Ascending aorta (tissue), 2 donors: ENCODE measurements at places on chromosomes 2 and 18. TPM values are rescaled to one million over a fixed set of nuclear protein-coding genes. Genes with fewer than 3 reads are reported as not detected.

Gene LYPD6
- 1.8 TPM for total RNA-seq

Gene GPR75
- total RNA-seq: 0.21 TPM

DNA sequence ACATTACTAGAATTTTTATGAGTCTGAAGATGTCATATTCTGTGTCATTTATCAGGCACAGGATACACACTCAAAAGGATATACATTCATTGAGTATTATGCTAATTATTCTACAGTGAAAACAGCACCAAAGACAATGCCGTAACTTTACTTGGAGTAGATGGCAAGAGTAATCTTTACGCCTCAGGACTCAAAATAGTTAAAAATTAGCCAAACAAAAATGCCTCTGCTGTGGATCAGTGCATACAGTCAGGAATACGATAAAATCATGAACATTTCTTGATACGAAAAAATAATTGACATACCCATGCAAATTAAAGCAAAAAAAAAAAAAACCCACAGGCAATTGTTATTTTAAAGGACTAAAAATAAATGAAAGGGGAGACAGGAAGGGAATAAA lies 129.7 kb downstream of the NETO1 start:
- H3K4me3 ChIP-seq: no peak overlapping the region
- H3K36me3 ChIP-seq: no peaks in the 10 kb centered on the region
- H3K27me3 ChIP-seq: no peaks in the 10 kb centered on the region
- no peak overlapping the region for H3K27ac ChIP-seq
- no peaks in the 10 kb centered on the region for H3K4me1 ChIP-seq

DNA sequence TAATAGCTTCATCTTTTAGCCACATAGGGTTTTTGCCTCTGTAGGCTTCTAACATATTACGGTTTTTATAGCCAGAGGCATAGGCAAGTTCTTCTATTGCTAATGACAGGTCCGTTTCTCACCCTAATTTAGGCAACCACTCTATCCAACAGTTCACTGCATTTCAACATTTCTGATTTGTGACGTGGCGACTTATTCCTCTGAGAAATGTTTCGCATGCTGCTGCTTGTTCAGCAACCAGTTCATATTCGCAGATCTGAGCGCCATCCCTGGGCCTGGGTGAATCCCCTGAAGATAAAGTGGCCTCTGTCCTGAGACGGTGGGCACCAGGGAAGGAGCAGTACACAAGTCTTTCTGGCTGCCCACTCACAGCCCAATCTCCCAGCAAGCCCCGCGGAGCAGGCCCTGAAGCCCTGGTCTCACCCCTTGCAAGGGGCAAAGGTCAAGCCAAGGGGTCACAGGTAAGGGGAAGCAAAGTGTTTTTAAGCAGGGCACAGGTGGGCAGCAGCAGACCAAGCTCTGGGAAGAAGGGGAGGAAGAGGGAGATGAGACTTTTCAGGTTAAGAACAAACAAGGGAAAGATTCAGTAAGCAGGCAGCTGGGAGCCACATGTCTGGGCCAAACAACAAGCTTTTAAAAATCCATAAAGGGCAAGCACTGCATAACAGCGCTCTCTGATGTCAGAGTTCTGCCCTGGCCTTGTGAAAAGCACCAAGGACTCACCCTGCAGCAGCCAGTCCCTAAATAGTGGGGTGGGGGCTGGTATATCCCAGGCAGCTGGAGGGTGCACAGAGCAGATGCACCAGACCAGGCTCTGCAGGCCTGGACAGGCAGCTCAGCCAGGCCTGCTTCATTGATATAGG lies 10.8 kb upstream of the COX7A2L start:
- H3K27me3 ChIP-seq: no peaks in the 10 kb centered on the region
- no peak for DNase-seq
- H3K4me3 ChIP-seq: no peak overlapping the region
- H3K36me3 ChIP-seq: no peaks in the 10 kb centered on the region
- no peak overlapping the region for H3K27ac ChIP-seq
- no peaks in the 10 kb centered on the region for H3K4me1 ChIP-seq

Gene PIKFYVE
- 12.0 TPM for total RNA-seq

DNA sequence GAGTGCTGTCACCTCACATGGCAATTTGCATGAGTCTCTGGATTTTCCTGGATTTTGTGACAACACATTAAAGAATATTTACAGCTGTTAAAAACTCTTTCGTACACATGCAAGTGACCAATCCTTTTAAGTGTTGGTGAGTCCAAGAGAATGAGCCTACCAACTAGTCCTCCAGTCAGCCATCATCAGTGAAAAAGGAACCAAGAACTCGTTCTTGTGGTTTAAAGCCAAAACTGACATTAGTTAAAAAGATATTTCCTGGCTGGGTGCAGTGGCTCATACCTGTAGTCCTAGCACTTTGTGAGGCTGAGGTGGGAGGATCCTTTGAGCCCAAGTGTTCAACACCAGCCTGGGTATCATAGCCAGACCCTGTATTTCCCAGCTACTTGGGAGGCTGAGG lies 215.4 kb upstream of the ITGA4 start:
- no peaks in the 10 kb centered on the region for H3K4me1 ChIP-seq
- no peak overlapping the region for H3K27ac ChIP-seq
- H3K4me3 ChIP-seq: no peak overlapping the region
- no peaks in the 10 kb centered on the region for H3K36me3 ChIP-seq
- H3K27me3 ChIP-seq: no peaks in the 10 kb centered on the region

DNA sequence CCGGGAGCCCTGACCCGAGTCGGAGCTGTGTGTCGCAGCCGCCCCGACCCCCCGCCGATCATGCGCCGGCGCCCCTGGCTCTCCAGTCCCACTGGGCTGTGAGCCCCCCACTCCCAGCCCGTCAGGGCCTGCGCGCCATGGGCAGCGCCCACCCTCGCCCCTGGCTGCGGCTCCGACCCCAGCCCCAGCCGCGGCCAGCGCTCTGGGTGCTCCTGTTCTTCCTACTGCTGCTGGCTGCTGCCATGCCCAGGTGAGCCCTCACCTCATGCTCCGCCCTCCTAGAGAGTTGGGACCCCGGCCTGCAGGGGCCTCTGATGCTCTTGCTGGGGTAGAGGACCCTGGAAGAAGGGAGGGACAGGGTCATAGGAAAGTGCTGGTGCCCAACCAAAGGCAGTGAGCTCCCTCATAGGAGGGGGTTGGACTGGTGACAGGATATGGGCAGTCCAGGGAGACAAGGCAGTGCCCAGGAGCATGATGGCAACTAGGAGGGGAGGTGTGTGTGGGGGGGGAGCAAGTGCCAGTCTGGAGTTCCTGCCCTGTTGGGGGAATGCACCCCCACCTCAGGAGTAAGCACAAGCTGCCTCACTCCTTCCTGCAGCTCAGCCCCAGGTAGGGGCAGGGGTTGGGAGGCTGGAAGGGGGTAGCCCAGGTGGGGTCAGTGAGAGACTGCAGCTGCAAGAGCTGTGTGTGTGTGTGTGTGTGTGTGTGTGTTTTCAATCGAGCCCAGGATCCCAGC lies 375 bp downstream of the WNT10A start:
- H3K4me1 ChIP-seq: no peaks in the 10 kb centered on the region
- no peaks in the 10 kb centered on the region for H3K36me3 ChIP-seq
- no peak overlapping the region for H3K27ac ChIP-seq
- H3K27me3 ChIP-seq: peaks cover 25% of the 10 kb centered on the region

Gene PRKRA
- 75.5 TPM for total RNA-seq
